ENCODE measurements at places on chromosomes 11 and 22.

- peak; percentile 3 for DNase-seq
Observed at GRCh38 chr11:56624661-56625110, 10.0 kb upstream of the OR5M1 start.

DNA sequence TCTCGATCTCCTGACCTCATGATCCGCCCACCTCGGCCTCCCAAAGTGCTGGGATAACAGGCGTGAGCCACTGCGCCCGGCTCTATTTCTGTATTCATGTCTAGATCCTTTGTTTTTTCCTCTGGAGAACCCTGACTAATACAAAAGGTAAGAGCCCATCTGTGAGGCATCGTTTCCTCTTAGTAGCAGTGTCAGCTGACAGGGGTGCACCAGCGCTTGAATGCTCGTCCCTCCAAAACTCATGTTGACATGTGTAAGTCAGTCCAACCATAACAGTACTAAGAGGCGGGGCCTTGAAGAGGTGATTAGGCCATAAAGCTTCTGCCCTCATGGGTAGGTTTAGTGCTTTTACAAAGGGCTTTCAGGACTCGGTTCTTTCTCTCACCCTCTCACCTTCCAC is 470.1 kb upstream of the B3GAT1 start:
- DNase-seq, result no peak

GRCh38 chr11:26904132-26904531 is 89.8 kb upstream of the FIBIN start:
- peak; percentile 21 for DNase-seq

GRCh38 chr22:49969751-49970527 is 9.4 kb downstream of the PIM3 start:
- DNase-seq, result no peak

DNA sequence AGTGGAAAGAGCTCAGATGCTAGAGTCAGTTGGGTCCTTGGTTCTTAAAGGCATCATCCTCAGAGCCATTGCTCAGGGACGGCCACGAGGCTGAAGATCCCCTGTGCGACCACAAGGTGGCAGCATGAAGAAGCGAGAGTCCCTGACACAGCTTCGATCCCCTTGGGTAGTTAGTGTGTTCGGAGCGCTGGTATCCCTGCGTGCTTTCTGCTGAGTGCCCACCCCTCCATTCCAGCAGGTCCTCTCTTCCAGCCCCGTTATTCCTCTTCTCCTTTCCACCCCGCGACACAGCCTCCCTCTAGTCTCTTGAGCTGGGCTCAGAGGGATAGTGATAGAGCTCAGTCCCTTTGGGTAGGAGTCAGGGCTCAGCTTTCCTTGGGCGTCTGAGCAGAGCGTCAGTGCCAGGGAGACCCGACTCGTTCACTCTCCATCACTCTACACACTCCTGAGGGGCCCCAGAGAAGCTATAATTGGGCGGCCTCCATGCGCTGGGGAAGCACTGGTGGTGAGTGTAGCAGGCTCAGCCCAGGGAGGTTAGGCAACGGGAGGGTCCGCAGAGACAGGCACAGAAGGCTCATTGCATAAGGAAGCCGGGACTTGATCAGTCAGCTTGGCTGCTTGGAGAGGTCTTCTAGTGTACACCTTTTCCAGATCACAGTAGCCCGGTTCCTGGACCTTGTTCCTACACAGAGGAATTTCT is at the start of gene OR51D1:
Gene OR51D1, plus strand, starts transcription at position 516 of the 700 bp plus-strand sequence. CDS start 2,314 bp downstream, outside the sequence.
- peak; percentile 71 for DNase-seq

DNA sequence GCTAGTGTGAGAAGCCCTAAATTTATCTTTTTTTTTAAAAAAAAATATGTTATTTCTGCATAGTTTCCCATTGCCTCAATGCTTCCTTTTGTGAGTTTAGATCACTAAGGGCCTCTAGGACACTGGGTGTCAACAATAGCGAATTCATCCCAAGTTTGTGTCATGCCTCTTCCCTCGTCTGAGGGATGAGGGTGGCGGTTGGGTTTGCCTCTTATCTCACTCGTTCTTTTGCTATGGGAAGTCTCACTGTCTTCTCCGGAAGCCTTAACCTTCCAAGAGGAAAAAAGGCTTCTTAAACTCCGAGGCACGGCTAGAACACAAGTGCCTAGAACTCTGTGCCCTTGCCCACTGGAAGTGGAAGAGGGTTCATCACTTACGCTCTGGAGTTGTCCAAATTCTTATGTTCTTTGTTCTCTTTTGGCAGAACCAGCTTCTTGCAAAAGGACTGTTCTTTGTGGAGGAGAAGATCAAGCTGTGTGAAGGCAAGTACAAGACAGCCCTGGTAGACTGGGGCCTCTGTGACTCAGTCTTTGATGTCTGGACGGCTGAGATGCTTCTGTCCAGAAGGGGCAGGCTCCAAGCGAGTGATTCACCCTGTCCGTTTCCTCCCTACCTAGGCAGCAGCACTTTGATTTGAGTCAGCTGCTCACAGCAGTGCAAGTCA is 78.5 kb downstream of the TRAF6 start:
- DNase-seq, result no peak

- DNase-seq, result peak; percentile 84
Observed at GRCh38 chr11:121417055-121417551, 35.0 kb upstream of the SORL1 start.

DNA sequence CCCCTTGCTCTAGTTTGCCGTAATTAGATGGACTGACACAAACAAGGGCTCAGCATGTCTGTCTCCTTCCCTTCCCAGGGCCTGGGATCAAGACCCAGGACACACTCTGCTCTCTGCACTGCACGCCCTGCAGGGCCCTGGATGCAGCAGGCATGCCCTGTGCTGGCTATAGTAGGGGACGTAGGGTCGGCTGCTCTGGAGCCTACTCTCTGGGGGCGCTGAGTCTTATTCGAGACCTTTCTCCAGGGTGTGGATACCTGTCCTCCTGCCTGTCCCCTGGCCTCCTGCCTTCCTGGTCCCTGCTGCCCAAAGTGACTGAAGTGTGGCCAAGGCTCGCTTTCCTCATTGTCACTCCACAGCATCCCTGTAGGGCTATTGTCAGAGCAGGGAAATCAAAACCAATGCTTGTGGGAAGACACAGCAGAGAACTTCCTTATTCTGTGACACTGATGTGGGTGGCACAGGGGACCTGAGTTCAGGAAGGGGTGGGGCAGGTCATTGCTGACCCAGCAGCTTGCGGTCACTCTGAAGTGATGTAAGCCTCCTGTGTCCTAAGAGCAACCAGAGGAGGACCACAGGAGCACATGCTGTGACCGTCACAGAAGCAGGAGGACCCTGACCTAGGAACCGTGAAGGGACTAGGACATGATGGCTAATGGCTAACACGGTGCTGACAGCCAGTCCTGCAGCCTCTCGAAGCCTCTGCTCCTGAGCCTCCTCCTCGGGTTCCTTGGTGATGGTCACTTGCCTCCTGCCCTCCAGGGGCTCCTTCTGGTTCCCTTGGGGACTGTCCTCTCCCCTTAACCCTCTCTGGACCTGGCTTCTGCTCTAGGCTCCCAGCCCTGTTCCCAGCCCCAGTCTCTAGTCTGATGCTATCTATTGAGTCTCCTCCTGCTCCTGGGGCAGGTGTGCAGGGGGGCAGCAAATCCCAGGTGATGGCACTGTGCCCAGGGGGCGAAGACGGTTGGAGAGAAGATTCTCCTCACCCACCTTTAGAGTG is 10.3 kb downstream of the APOBEC3A start:
- no peak for DNase-seq

GRCh38 chr11:2599561-2600189 is 100.1 kb downstream of the KCNQ1OT1 start:
- DNase-seq, result no peak

DNA sequence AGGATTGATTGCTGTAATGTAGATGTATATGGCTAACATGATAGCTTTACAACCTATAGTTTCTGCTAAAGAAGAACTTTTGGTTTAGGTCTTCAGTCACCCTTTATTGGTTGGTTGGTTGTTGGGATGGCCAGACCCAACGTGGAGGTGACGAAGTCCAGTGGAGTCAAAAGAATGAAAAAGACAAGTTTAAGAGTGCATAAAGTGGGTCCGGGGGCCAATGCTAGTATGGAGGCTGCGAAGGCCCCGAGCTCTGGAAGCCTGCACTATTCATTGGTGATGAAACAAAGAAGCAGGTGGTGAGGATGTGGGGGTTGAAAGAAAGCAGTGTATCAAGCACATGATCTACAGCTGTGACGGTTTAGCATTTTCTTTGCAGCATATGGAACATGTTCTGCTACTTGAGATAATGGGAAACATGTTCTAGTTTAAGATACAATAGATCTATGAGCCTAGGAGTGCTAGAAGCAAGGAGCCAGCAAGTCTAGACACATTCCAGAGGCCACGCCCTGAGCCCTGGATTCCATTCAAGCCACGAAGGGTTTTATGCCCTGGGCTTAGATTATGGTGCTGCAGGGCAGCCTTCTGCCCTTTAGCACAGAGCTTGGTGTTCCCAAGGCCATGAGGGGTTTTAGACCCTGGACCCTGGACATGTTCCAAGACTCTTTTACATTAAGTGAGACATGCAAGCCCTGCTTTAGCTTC is 6.3 kb downstream of the TCP11L1 start:
- no peak for DNase-seq

Data from muscle of back (tissue), 13 donors.